ENCODE measurements at places on chromosomes 6 and 20. TPM values are rescaled to one million over a fixed set of nuclear protein-coding genes. Genes with fewer than 3 reads are reported as not detected.

Gene KIF25
- total RNA-seq = not detected

Gene LSM14B
- total RNA-seq = 17.8 TPM

Gene SMOC2
- not detected for total RNA-seq

Gene HAO1
- not detected for total RNA-seq

Gene GJA10
- total RNA-seq = not detected

Gene INSM1
- not detected for total RNA-seq

Gene HCRTR2
- total RNA-seq = not detected

Gene KCNQ2
- total RNA-seq = under 0.01 TPM

Gene ANKS1A
- total RNA-seq = 4.8 TPM

Gene MICA
- 7.1 TPM for total RNA-seq

Gene ARG1
- total RNA-seq = not detected

Gene RSPO3
- not detected for total RNA-seq

Gene IPCEF1
- total RNA-seq = 73.5 TPM

Gene CFAP61
- not detected for total RNA-seq

Gene NRN1
- total RNA-seq = 0.31 TPM

Gene PKHD1
- under 0.01 TPM for total RNA-seq

Gene ZNF133
- 1.5 TPM for total RNA-seq

Gene C4B
- 1.0 TPM for total RNA-seq

Gene DDX43
- 1.6 TPM for total RNA-seq

Gene MCHR2
- total RNA-seq = not detected

Gene RNF5
- total RNA-seq = 13.2 TPM

Gene CFB
- 3.1 TPM for total RNA-seq

Gene ZNF451
- total RNA-seq = 240 TPM

Gene SDC4
- 17.1 TPM for total RNA-seq

Gene SLA2
- total RNA-seq = 25.3 TPM

Gene KIF3B
- 7.0 TPM for total RNA-seq

Gene LY6G6D
- total RNA-seq = 1.0 TPM

Gene BLTP3A
- total RNA-seq = 10.4 TPM

Gene OOEP
- total RNA-seq = not detected

Gene CST2
- not detected for total RNA-seq

Gene ISM1
- total RNA-seq = 1.2 TPM

Gene FERMT1
- under 0.01 TPM for total RNA-seq

Gene MLN
- total RNA-seq = not detected

Gene ULBP1
- 0.10 TPM for total RNA-seq

Gene AURKA
- 3.0 TPM for total RNA-seq

Measured in mononuclear cell (primary cell).